AG08396 (cell line): ENCODE measurements at places on chromosomes 4 and X.
A peak's percentile ranks its signal among the peaks of the same experiment; 100 is the strongest.

DNA sequence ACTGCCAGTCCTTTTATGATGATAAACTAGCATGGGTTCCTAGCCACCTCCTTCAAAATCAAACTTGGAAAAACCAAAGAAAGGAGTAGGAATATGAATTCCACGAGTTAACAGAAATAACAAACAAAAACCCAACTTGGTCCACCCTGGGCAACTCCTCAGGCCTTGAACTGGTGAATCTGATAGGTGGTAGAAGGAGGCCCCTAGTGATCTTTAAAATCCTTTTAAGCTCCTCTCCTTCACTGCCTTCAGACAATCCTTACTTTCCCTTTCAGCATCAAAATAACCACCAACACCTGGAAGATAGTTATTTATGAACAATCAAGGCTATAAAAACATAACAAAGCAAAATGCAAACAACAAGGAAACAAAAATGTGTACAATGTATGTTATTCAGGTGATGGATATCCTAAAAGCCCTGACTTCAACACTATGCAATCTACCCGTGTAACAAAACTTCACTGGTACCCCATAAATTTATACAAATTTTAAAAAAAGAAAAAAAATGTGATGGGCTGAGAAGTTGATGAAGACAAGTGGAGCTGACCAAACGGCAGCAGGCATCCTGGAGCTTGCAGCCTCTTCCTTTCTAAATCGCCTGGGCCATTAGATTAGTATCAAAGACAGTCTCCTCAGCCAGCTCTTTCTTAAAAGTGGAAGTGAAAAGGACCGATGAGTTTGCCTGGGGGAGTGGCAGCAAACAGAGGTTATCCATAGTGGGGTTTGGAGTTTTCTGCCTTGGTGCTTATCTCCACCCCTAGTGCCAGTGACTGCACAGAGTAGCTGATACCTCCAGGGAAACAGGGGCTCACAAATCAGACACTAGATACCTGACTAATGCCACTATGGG, 179.6 kb downstream of the TMA16 start:
- no peak for DNase-seq

- DNase-seq = no peak
These were observed 339.7 kb upstream of the PCDH7 start for GRCh38 chr4:30380404-30380998.

GRCh38 chrX:18792828-18793227, 85.4 kb downstream of the PPEF1 start:
- DNase-seq = no peak

DNA sequence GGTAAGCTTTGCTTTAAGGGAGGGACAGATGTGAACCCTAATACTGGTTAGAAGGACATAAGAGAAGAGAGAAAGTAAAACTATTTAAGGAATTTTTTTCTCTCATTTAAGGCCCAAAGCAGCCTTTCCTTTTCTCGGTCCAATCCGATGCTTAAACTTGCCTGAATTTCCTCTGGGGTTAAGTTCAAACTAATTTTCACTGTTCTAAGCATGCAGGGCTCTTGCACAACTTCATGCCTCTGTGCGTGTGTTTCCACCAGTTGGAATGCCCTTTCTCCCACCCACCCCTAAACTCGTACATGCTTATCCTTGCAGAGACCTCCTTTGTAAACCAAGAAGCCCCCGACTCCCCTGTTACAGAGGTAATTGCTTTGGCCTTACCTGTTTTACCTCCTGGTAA, 204.7 kb downstream of the CBR4 start:
- no peak for DNase-seq

DNA sequence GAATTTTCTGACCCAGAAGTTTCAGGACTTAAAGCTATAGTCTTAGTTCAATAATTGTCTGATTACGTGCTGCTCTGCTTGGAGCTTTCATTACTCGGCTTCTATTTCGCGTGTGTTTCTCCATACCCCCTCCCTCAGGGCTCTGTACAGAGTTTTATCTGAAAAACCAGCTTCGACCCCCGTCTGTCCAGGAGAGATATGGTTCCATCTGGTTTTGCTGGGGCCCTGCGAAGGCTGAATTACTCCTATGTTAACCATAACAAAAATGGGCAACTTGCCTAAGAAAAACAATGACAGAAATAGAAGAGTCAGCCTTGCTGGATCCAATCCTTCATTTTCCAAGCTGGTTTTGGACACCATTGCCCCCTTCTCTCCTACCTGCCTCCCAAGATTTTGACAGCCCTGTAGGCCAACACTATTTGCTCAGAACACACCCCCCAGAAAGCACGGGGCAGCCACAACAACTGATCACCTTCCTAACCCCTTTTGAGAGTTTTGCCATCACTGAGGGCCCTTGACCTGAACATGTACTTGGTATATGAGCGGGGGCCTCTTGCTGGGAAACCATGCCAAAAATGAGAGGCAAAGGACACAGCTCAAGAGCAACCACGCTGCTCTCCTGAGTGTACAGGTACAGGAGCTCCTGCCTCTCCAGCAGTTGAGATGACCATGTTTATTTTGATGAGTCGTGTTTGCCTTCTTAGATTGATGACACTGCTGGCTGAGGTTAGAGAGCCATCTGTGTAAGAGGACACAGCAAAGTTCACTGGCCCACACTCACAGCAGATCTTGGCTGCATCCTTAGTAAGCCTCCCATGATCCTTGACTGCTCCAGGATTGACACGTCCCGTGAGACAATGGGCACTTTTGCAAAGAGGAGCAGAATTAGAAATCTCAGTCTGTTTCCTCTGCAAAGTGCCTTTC, 36.2 kb upstream of the ATP6AP2 start:
- DNase-seq = no peak

DNA sequence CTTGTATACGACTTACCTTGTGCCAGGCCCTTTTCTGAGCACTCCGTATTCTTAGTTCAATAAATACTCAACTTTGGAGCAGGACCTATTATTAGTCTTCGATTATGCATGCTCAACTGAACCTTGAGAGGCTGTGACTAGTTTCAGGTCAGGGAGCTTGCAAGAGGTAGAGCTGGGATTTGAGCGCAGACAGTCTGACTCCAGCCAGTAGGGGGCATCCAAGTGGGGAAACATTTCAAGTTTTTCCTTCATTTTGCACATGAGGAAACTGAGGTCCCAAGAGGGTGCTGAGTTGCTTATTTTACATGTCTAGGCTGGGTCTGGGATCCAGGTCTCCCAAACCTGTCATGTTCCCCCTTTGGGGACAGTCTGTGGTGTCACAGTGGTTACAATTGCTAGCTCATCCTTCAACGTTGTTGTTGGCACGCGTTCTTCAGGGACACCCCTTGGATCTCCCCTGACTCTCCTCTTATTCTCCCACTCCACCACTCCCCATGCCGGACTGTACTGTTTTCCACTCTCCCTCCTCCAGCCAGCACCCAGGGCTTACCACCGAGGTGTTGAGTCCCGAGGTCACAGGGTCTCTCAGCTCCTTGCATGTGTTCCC, 6.7 kb upstream of the PRICKLE3 start:
- no peak for DNase-seq

DNA sequence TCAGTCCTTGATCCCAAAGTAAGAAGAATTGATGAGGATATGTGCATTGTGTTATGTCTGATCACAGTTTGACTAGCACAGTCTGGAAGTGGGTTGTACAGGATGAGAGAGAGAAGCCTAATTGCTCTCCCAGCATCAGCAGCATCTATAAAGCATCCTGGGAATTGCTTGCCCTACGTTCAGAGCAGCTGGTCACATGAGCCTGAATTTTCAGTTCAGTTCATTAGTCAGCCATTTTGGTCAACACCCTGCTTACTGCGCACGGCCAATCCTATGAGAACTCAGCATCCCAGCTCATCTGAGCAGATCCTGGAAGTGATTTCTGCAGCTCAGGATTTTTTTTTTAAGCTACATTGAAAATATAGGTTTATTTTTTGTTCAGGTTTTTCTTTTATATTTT, at the start of gene RUFY3:
TSS of gene RUFY3 (plus strand) at position 218 of the 400 bp plus-strand sequence. CDS start 610 bp downstream, outside the sequence.
- peak; percentile 83 for DNase-seq

DNA sequence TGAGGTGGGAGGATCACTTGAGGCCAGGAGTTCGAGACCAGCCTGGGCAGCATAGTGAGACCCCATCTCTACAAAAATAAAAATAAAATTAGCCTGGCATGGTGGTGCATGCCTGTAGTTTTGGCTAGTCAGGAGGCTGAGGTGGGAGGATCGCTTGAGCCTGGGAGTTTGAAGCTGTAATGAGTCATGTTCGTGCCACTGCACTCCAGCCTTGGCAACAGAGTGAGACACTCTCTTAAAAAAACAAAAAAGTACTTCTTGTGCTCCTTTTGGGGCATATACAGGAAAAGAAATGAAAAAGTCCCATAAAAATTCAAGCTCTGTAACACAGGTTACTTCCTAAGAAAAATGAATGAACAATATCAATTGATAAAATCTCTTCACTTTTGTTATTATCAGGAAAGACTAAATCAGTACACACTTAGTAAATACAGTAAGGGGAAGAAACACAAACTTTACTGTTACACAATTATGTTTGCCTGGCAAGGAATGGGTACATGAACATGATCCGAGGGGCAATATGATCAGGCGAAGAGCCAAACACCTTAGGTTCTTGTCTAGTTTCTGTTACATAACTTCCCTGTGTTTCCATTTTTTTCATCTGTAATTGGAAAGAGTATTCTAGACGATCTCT, 46.9 kb downstream of the CCDC158 start:
- DNase-seq = no peak

DNA sequence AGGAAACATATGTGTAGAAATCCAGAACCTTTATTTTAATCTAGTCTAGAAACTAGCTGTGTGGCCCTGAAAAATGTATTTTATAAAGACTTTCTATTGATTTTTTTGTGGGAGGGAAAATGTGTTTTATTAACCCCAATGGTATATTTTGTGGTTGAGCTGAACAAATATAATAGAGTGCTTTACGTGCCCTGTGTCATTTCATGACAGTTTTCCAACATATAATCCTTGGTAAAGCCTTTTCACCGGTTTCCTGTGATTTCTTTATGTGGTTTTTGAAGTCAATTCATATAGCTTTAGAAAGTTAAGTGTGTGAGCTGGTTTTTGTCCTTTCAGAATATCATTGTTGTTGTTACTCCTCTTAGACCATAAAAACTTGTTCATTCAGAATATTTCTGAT, 375.7 kb downstream of the ADGRL3 start:
- DNase-seq = no peak

GRCh38 chr4:40924096-40924792, 174.5 kb downstream of the NSUN7 start:
- DNase-seq = peak; percentile 82

DNA sequence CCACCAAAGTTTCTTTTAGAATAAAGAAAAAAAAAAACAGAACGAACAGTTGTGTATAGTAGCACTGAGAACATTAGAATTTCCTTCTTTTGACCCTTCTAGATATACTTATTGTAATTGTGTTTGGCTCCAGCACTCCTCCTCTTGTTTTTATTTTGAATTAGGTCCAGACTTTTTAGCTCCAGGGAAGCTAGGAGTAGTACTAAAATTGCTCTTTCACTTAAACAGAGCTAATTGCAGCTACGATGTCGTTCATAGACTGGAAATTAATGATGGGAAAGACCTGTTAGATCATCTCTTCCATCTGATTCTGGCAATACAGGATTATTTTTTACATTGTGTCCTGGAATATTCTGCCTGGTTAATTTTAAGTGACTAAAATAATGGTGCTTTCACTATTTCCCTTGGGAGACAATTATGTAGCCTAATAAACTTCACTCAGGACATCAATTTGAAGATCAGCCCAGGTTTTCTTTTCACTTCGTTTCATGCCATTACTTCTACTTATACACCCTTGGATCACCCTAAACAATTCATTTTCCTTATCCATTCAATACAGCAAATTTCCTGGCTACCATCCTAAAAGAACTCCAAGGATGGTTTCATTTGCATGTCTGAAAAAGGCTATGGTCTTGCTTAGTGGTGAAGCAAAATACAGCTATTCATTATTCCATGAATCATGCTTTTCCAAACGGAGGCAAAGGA, 480.8 kb upstream of the TECRL start:
- DNase-seq = no peak

GRCh38 chrX:18894156-18894555, 89.8 kb downstream of the PHKA2 start:
- DNase-seq = no peak

GRCh38 chr4:8136529-8136928, 22.1 kb downstream of the ABLIM2 start:
- DNase-seq = no peak

GRCh38 chr4:57309658-57310057, 199.5 kb upstream of the IGFBP7 start:
- no peak for DNase-seq

GRCh38 chr4:111187108-111187507, 564.2 kb upstream of the PITX2 start:
- DNase-seq = no peak

DNA sequence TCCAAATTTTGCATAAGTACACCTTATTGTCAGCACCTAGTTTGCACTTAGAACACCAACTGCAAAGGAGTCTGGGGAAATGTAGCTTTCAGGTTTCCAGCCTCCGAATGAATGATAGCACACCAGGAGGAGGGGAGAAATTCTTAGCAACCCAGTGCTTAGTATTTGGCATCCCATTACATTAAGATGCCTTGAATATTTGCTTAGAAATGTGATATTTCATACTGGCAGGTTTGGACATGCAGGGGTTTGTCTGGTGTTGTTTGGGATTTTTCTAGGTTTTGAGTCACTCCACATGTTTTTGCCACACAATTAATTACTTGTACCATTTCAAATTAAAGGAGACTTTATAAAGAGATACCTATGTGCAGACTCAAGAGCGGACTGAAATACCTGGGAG, 60.3 kb upstream of the CAMK2D start:
- DNase-seq = no peak

DNA sequence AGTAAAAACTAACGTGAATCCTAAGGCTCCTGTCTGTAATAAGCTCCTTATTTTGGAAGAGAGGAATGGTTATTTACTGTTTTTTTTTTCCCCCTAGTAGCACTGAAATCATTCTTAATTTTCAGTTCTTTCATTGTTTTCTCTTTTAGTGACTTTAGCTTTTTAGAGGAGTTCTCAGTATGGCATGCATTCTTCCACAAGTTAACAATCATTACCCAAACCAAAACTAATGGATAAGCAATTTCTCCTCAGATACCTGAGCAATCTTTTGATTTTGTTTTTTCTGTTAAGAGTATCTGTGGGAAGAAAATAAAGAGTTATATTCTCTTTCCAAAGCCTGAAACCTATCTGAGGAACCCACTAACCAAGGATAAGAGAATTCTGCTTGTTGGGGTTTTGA, 16.7 kb upstream of the PPA2 start:
- no peak for DNase-seq

DNA sequence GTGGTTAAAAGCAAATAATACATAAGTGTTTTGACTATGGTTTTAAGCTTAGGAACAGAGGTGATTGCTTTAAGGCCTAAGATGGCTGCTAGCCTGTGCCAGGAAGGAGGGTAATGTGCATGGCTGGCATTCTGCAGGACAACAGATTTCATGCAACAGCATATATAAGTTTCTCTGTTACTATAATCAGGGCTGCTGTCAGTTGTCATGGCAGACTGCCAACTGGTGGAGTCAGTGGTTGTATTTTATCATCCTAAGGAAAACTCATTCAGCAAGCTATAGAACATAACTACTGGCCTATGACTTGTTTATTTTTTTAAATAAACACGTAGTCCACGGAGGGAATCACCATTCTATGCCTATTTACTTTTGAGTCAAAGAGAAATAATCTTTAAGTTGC, 77.7 kb upstream of the DCAF8L1 start:
- DNase-seq = no peak

GRCh38 chr4:45438047-45438446, 685.8 kb downstream of the GABRG1 start:
- no peak for DNase-seq
